AG08395 (cell line): ENCODE measurements at places on chromosomes 5 and 9.

- DNase-seq = no peak
Observed at GRCh38 chr5:55926476-55926875, 68.3 kb downstream of the IL6ST start.

DNA sequence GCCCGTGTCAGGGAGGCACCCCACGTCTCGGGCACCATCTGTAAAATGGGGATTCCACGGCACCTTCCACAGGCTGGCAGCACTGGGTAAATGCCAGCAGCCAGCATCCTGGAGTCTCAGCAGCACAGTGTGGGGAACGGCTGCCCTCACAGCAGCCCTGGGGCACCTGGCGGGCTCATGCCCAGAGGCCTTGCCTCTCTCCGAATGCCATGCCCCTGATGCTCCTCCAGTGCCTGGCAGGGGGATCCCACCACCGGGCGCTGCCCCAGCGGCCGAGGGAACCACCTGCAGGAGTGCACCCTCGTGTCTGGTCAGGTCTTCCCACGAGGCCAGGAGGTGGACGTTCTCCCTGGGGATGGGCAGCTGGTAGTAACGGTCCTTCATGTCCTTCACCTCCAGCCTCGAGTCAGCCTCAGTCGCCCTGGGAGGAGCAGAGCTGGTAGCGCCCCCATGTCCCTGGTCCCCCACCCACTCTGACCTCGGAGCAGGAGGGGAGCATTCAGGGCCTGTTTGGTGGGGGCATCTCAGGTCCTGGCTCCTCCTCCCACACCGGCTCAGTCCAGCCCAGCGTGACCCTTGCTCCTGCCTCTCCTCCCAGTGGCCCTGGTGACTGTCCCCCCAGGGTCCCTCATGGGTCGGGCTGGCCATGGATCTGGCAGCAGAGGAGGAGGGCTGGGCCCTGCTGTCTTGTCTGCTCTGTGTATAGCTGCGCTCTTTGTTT, 49.9 kb upstream of the NRARP start:
- DNase-seq = no peak

DNA sequence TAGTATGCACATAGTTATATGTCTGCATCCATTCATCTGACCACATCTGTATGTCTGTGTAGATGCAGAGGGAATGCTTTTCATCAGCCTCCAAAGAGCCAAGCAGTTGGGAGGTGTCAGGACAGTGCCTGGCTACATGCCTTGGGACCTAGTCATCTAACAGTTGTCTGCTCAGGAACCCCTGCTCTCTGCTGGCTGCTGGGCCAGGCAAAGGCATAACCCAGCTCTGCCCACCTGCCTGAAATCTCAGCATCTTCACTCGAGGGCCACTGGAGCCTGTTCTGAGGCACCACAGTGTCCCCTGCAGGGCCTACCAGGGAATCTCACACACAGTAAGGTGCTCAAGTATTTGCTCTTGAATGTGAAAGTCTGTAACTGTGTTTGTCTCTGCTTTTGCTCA, 3.7 kb downstream of the C9orf50 start:
- DNase-seq = peak; percentile 76

DNA sequence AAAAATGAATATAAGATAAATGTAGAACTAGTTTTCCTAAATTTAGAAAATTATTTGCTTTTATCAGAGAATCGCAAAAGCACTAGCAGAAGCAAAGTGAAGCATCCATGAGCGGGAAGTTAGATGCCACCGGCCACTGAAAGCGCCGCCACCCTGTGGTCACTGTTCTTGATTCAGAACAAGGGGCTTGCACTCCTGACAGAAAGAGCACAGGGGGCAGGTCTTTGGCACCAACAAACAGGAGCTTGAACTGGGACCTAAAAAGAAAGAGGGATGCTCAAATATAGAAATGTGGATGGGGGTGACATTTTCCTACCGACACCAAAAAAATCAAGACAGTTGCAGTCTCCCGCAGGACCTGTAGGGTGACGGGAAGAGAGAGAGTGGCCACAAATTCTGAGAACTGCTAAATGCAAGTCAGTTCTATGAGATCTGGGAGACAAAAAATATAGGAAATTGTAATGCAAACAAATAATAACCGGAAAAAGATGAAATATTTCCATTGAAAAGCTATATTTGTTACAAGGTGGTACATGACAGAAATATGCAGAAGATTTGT, 144.3 kb downstream of the CDH12 start:
- no peak for DNase-seq

DNA sequence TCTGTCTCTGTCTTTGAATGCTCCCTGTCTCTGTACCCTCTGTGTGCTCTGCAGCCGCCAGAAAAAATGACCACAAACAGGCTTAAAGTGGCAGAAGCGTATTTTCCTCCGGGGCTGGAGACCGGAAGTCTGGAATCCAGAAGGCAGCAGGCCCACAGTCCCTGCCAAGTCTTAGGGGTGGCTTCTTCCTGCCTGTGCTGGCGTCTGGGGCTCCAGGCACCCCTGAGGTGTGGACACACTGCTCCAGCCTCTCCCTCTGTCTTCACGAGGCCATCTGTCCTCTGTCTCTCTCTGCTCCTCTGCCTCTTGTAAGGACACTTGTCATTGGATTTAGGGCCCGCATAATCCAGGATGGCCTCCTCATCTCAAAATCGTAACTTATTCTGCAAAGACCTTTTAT, 298.4 kb upstream of the IRX4 start:
- no peak for DNase-seq

DNA sequence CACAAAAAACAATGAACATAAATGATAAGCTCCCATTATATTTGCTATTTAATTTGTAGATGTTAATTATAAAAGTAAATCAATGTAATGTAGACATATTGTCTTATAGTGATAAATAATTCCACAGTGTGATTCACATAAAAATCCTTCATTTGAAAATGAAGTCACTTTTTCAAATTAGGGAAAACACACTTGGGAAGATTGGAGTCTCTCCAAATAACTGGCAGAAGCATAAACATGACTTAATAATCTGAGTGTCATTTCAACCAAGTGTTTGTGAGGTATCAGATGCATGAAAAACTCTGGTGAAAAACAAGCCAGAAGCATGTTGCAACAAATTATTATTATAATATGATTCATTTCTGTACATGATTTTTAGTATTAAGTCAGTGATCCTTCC, 102.2 kb downstream of the CETN3 start:
- DNase-seq = no peak

GRCh38 chr5:174524351-174524750, 200.0 kb upstream of the MSX2 start:
- no peak for DNase-seq

DNA sequence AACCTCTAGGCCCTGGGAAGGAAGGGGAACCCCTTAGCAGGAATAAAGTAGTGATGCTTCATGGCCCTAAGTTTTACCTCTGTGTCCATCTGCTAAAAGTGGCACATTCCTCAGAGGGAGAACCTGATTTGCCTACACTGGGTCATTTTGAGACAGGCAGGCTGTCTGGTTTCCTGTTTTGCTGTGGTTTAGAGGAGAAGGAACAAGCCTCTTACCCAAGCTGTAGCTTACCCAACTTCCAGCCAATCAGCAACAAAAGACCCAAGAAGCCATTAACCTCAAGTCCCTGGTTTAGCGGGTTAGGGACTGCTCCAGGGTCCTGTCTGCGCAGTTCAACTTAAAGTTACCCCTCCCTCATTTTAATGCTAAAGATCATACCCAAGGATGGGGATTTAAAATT, 411.0 kb downstream of the MAT2B start:
- no peak for DNase-seq

- DNase-seq = peak; percentile 84
Observed at GRCh38 chr9:116543731-116544400, 143.2 kb upstream of the TRIM32 start.

- peak; percentile 64 for DNase-seq
Observed at GRCh38 chr9:111118256-111118948, 80.1 kb upstream of the LPAR1 start.

GRCh38 chr9:109401169-109401989, 80.5 kb upstream of the EPB41L4B start:
- peak; percentile 52 for DNase-seq

DNA sequence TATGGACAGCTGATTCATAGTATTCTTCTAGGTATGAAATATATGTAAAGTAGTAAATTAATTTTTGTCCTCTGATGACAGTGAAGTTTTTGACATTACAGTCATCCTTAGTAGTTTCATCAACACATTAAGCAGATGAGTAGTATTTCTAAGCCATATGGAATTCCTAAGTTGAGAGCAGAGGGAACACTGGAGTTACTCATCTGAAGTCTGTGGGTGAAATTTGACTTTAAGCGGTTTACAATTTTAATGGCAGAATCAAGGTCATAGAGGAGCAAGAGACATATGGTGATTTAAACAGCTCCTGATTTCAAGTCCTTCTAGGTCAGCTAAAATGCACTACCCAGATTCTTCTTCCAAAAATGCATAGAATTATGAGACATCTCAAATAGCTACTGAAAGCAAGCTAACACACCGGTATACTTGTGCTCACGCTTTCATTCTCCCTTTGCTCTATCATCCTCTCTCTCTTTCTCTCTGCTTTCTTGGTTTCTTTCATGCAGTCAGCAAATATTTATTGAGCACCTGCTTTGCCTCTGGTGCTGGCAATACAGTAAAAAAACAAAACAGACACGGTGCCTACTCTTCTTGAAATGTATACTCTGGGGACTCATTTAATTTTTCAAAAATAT, 235.9 kb downstream of the FER start:
- DNase-seq = peak; percentile 3

DNA sequence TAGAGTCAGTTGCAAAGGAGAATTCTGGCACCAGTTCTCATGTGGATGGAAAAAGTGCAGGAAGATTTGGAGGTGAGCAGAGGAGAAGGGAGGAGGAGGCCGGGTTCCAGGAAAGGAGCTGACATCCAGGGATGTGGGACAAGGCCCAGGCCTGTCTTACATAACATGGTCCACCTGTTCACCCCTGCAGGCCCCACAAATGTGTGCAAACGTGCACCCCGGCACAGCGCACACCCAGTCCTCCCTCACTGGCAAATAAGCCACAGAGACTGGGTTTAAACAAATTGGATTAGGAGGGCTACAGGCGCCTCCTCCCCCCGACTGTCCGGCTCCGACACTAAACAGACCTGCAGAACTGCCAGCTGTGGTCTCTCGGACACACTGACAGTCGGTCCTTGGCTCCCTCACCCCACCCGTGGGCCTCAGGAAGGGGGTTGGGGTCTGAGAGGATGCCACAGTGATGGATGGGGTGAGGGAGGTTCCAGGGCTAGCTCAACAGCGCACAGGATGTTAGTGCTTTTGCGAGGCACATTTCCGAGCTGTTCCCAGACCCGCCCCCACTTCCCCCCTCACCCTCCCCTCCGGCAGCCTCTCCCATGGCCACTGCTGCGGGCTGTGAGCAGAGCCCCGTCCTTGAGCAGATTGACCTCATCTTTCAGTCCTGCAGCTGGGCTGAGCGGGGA, 43.4 kb upstream of the IL17B start:
- DNase-seq = peak; percentile 56

DNA sequence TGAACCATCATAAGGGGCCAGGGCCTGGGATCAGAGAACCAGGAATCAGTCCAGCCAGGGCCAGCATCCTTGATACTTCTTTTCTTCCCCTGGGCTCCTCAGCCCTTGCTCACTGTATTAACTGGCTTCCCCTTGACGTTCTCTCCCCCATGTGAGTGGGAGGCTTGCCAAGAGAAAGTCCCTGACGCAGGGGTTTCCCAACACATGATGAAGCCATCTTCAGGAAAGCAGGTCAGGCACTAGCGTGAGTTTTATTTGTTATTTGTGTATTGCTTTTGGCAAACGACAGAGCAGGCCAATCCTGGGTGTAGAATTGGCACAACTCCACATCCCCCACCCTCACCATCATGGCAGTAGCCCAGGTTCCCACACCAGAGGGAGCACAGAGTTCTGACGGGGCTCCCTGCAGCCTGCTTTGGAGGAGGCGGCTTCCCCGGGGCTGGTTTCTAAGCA, 165.5 kb upstream of the NFIL3 start:
- DNase-seq = no peak

GRCh38 chr5:55211184-55211874, 15.8 kb downstream of the MCIDAS start:
- DNase-seq = no peak

DNA sequence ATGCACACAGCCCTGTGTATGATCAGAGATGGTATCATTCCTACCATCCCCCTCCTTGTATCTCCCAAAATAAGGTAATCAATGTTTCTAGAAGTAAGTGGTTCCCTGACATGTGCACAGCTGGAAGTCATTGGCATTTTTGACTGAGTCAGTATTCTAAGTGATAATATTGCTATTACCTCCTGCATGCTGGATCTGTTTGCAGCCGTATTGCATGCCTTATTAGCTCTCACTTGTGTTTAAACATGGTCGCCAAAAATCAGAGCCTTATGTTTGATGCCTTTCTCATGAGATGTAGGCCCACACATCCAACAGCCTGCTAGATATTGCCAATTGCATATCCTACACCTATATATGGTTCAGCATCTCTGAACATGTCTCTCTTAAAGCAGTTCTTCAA, 254.3 kb downstream of the CDH12 start:
- DNase-seq = no peak

DNA sequence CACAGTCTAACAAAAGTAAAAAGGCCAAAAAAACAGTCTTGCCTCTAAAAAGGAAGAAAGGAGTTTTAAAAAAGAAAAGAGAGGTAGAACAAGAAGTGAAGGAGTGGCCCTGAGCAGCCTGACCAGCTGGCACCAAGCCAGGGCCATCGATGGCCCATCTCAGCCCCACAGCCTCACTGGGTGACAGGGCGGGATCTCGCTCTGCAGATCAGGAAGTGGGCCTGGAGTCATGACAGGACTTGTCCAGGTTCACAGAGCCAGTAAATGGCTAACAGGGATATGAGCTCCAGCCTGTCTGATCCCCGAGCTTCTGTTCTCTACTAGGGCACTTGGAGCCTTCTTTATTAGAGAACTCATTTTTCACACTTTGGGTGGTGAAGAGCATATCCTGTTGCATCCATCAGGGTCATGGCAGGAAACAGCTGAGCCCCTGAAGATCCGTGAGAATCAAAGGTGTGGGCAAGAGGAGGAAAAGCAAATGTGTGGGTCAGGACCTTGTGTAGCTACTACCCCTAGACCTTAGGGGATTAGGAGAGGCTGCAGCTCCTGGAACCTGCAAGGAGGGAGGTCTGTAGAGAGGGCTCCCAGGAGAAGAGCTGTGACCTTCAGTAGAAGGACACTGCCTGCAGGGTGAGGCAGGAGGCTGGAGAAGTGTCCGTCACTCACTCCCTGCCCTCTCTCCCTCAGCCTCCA, 299.0 kb upstream of the MSX2 start:
- no peak for DNase-seq

GRCh38 chr9:17802249-17802857, 223.5 kb downstream of the SH3GL2 start:
- DNase-seq = peak; percentile 10

- no peak for DNase-seq
Observed at GRCh38 chr5:119583684-119584083, 45.7 kb upstream of the FAM170A start.

DNA sequence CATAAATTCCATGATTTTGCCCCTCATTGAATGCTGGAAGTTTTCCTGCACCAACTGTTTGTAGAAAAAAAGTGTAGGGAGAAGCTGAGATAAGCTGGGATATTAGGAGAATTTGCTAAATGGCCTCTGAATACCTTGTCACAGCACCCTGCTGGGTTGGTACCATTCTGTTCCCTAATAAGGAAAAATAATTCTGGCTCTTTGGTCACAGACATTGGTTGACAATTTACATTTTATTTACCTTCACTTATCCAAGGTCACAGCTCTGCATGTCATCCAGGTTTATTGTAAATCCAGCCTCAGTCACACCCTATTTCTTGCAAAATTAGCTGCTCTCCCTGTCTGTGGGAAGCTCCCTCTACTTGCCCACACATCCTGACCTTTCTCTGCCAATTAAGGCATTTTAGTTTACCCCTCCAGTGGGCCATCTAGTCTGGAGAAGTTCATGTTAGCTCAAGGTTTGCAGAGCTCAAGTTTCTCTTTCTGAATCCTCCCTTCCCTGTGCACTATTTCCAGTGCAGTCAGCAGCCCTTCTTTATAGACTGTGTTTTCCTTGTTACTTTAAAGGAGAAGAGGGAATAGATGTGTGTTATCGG, 115.4 kb upstream of the NTRK2 start:
- DNase-seq = no peak
